ENCODE measurements at places on chromosomes 13 and 19.

DNA sequence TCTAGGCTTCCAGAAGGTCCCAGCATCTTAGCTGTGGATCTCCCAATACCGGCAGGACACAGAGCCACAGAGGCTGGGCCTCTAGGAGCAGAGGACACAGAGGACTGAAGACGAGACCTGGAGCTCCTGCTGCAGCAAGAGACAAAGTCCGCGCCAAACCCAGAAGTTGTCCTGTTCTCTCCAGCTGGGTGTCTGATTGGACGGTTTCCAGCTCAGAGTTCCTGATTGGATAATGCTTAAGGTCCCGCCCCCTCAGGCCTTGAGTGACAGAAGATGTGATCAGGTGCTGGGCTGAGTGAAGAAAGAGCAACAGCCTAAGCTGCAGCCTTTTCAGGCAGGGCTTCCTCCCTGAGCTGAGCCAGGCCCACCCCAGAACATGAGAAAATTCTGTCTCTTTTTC is 59.9 kb upstream of the ZNF85 start:
- no peak for DNase-seq

GRCh38 chr19:15109768-15110417 is 2.7 kb downstream of the SYDE1 start:
- DNase-seq: no peak

- no peak for DNase-seq
Observed at GRCh38 chr19:10344780-10345179, 5.4 kb upstream of the ICAM3 start.

DNA sequence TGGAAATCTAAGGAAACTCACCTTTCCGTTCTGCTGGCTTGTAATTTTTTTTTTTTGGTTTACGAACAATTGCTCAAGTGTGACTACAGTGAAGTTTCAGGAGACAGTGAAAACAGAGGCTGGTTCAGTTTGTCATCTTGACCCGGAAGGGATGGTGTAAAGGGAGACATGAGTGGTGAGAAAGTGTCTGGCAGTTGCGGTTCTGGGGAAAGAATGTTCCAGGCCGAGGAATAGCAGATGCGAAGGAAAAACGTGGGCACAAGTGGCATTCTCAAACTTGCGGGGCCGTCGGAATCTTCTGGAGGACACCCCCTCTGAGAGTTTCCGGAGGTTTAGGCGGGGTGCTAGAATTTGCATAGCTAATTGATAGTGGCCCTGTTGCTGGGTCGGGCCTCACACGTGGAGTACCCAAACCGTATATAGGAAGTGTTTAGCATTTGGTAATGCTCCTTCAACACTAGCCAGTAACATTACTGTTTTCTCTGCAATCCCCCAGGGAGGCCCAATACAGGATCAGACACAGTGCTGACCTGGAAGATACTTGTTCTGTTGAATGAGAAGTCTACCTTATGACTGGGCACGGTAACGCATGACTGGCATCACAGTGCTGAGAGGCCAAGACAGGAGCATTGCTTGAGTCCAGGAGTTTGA is 2.8 kb upstream of the TNFSF9 start:
- no peak for DNase-seq

GRCh38 chr19:30685426-30686000 is 313.3 kb downstream of the ZNF536 start:
- DNase-seq: no peak

DNA sequence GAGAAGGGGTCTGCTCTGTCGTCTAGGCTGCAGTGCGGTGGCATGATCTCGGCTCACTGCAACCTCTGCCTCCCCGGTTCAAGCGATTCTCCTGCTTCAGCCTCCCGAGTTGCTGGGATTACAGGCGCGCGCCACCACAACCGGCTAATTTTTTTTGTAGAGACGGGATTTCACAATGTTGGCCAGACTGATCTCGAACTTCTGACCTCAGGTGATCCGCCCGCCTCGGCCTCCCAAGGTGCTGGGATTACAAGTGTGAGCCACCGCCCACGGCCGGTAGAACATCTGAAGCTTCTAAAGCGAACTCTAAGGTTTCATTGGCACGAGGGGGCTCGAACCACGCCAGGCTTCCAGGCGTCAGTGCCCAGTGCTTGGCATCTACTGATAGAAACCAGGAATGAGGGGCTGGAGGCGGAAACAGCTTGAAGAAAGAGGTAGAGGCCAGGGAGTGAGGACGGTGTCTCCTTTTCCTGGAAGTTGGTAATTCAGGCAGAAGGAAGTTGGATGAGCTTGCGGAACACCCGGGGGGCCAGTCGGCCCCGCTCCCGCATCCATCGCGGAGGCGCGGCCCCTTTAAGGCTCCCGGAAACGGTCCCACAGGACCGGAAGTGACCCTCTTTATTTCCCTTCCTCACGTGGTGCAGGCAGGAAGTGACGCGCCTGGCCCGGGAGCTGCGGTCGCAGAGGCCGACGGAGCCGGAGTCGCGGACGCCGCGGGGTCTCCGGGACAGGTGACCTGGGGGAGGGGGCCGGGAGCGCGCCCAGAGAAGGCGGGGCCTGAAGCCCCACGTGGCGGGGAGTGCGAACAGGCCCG is at the start of gene CCDC9:
CCDC9 (plus strand) TSS at position 647 of the 814 bp plus-strand sequence. CDS start 1,876 bp downstream, outside the sequence.
- peak; percentile 71 for DNase-seq

- no peak for DNase-seq
Observed at GRCh38 chr13:57418067-57418677, 213.4 kb upstream of the PCDH17 start.

- no peak for DNase-seq
Observed at GRCh38 chr13:23570099-23570920, at the start of gene TNFRSF19. TSS of gene TNFRSF19 (plus strand) at chr13:23570412. CDS start at chr13:23590184, 19,772 bp downstream.

- no peak for DNase-seq
Observed at GRCh38 chr19:57747472-57747807, 825 bp downstream of the ZNF776 start.

GRCh38 chr19:1407528-1408299 is at the start of gene DAZAP1:
TSS of gene DAZAP1 (plus strand) at chr19:1407586. CDS start at chr19:1407774, 188 bp downstream.
- no peak for DNase-seq

DNA sequence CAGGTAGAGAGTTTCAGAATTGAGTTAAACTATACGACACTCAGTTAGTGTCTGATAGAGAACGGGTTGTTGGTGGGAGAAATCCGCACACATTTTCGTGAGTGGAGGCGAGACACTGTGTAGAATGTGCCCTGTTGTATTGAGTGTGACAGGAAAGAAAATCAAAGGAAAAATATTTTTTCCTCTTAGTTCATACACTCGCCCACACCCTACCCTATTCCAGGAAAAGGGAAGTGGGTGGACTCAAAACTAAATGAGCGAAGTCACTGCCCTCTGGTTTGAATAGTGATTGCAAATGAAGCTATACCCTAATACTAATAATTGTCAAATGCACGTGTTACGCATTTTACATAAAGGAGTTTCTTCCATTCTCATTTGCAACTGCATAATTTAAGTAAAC is 2.0 kb downstream of the ZNF347 start:
- DNase-seq: no peak

DNA sequence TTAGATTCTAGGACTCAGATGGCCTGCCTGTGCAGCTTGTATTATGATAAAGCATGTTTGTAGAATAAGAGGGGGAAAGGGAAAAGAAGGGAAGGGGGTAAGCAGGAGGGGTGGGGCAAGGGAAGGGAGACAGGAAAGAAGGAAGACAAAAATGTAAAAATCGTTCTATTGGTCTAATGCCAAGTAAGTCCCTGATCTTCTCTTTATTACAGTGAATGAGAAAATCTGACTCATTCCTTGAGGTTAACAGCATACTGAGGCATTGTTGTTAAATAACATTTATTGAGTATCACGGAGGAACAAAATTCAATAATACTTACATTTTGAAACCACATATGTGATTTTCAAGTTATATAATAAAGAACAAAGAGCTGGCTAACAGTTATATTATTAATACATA is 1534.7 kb downstream of the OLFM4 start:
- no peak for DNase-seq

GRCh38 chr13:97426695-97427094 is 7.3 kb upstream of the RAP2A start:
- no peak for DNase-seq

DNA sequence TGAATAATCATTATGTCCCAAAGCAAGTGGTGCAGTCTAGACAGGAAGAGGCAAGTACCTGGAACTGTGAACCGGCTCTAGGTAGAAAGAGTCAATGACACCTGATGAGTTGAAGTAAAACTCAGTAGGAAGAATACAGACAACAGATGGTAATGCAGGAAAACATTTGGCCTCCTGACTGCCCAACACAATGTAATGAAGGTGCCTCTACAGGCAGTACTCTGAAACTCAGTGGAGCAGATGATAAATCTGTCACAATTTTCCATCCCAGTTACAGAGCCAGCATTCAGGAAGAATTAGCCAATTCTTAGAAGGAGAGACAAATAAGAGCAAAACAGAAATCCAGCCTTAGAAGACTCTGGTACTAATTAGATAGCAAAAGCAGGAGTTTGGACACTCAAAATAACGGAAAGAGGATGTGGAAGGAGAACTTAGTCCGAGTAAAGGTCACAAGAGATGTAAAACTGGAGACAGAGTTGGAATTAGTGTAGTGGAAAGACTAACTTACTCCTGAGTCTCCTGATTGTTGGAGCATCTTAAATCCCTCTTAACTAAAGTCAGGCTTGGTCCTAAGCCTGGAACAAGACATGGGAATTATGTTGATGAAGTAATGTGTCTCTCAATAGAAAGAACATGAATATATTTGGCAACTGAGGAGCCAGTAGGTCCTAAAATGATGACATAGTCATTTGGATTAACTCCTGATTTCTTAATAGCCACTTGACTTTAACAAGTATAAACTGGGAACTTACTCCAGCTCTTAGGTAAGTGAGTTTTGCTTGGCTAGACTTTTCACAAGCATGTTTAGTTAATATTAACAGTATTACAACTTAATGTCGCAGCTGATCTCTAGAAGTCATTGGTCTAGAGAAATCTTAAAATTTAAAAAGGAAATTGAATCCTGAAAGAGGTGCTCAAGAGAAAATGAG is 457.3 kb upstream of the MIR17HG start:
- DNase-seq: no peak

DNA sequence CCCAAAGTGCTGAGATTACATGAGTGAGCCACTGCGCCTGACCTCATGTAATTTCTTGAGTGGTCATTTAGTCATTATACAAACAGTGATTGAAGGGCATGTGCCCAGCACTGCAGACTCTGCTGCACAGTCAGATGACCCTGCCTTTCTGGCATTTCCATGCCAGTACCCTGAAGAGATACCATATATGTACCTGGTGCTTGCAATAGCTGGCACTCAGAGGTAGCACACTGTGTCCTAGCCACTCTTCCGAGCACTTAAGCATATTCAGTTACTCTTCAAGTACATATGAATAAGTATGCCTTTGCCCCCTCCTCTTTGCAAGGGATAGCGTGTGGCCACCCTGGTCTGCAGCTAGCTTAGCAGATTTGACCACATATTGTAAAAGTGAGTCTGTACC is 15.5 kb downstream of the STX10 start:
- DNase-seq: no peak

Data from cerebellar nuclear complex (tissue), 1 donor.